CD4-positive, alpha-beta T cell treated with Interleukin-17A for 1 hour (primary cell): ENCODE measurements at places on chromosomes 16 and 17.

DNA sequence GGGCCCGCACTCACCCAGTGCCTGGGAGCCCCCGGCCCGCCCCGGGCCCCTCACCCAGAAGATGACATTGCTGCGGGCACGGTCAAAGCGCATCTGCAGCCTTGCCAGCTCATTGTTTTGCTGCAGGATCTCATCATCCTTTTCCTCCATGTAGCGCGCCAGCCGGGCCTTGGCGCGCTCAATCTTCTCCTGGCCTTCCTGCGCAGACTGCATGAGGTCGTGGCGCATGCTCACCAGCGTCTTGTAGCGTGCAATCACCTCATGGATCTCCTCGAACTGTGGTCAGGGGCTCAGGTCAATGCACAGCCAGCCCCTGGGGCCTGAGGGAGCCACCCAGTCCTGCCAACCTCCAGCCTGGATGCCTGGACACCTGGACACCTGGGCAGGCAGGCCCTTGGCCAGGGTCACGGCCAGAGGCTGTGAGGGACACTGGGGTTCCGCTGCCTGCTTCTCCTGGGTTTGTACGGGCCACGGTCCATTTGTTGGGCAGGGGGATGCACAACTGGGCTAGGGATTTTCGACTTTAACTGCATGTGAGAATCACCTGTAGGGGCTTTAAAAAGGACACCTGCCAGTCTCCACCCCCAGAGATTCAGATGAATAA is 9.2 kb downstream of the CCDC42 start:
- no peak for DNase-seq

DNA sequence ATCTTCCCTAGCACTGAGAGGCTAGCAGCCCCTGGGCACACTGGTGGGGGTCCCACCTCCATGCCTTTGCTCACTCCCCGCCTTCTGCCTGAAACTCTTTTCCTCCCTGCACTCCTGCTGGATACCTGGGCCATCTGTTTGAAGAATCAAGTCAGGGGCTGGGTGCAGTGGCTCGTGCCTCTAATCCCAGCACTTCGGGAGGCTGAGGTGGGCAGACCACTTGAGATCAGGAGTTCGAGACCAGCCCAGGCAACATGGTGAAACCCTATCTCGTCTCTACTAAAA is 15.7 kb downstream of the FOXJ1 start:
- DNase-seq, result no peak

GRCh38 chr17:28145348-28145747 is 102.9 kb downstream of the NLK start:
- no peak for DNase-seq

GRCh38 chr17:33986566-33986965 is 268.5 kb upstream of the CCL2 start:
- no peak for DNase-seq

- no peak for DNase-seq
Observed at GRCh38 chr17:11109106-11109505, 131.9 kb upstream of the SHISA6 start.

GRCh38 chr17:83014940-83015910 is 64.2 kb upstream of the METRNL start:
- no peak for DNase-seq

DNA sequence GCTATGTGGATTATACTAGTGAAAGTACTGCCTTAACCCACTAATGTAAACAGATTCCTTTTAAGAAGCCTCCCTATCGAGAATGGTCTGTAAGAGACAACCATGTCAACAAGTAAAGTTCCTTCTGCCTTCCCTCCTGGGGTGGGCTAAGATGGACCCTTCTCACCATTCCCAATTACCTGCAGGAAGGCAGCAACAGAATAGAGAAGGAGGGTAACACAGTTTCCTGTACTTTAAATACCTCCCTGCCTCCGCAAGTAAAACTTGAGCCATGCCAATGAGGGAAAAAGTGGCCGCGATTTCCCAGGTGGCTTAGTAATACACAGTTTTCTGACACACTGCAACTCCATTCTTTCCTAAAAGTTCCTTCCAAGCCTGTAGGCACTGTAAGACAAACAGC is 45.2 kb downstream of the TOX3 start:
- no peak for DNase-seq
